A549 treated with RU486 at 1 μM for 4 hours (cell line): ENCODE measurements at places on chromosomes 5 and 9. TPM values are rescaled to one million over a fixed set of nuclear protein-coding genes. Genes with fewer than 3 reads are reported as not detected.

The PCDHB3 gene
- total RNA-seq: 0.03 to 0.06 TPM in 2 of 5 replicates, not detected in the others

The POLE3 gene
- 104 to 127 TPM (median 112 TPM) in 5 replicates for total RNA-seq

The OR13C8 gene
- not detected in 5 replicates for total RNA-seq

The PDE6A gene
- total RNA-seq: 0.07 to 0.18 TPM (median 0.12 TPM) in 5 replicates

The NTNG2 gene
- total RNA-seq: 2.2 to 3.5 TPM (median 2.8 TPM) in 5 replicates

The DNAJB5 gene
- total RNA-seq: 3.6 to 5.4 TPM (median 4.9 TPM) in 5 replicates

The PCDHB11 gene
- total RNA-seq: 0.06 to 0.14 TPM (median 0.07 TPM) in 4 of 5 replicates, not detected in the other

The ZNF883 gene
- total RNA-seq: 0.74 to 1.1 TPM (median 0.83 TPM) in 5 replicates

The TNC gene
- total RNA-seq: 0.87 to 1.4 TPM (median 0.99 TPM) in 5 replicates

The TRAPPC13 gene
- 8.5 to 15.3 TPM (median 14.4 TPM) in 5 replicates for total RNA-seq

The C9orf153 gene
- total RNA-seq: 0.23 to 0.43 TPM in 2 of 5 replicates, not detected in the others

The EFNA5 gene
- total RNA-seq: 16.7 to 23.3 TPM (median 19.8 TPM) in 5 replicates

The IFNK gene
- total RNA-seq: not detected in 5 replicates

The NR2F1 gene
- 3.6 to 6.0 TPM (median 4.9 TPM) in 5 replicates for total RNA-seq

The PAPPA gene
- total RNA-seq: 19.1 to 37.7 TPM (median 32.3 TPM) in 5 replicates

The CCDC69 gene
- 1.5 to 2.0 TPM (median 1.7 TPM) in 5 replicates for total RNA-seq

The BTNL8 gene
- total RNA-seq: not detected in 5 replicates

The DIPK1B gene
- total RNA-seq: 7.3 to 11.1 TPM (median 8.6 TPM) in 5 replicates

The TLX3 gene
- not detected in 5 replicates for total RNA-seq

The IFNA13 gene
- not detected in 5 replicates for total RNA-seq

The GABRA1 gene
- total RNA-seq: not detected in 5 replicates

The NIPBL gene
- 9.5 to 15.9 TPM (median 14.6 TPM) in 5 replicates for total RNA-seq

The OMD gene
- not detected in 5 replicates for total RNA-seq

The HTR4 gene
- total RNA-seq: not detected in 5 replicates

The GPR150 gene
- 0.07 to 0.26 TPM (median 0.19 TPM) in 4 of 5 replicates, not detected in the other for total RNA-seq

The SLC30A5 gene
- 33.5 to 40.3 TPM (median 39.2 TPM) in 5 replicates for total RNA-seq

The F2RL2 gene
- 3.3 to 6.3 TPM (median 5.3 TPM) in 5 replicates for total RNA-seq

The SPOCK1 gene
- total RNA-seq: 13.0 to 21.8 TPM (median 16.0 TPM) in 5 replicates

The PCDHA4 gene
- 1.3 to 1.7 TPM (median 1.5 TPM) in 5 replicates for total RNA-seq

The MTX3 gene
- total RNA-seq: 3.0 to 6.9 TPM (median 5.9 TPM) in 5 replicates

The DRD1 gene
- total RNA-seq: 0.37 to 1.0 TPM (median 0.64 TPM) in 5 replicates

The DAB2IP gene
- total RNA-seq: 9.0 to 13.4 TPM (median 12.4 TPM) in 5 replicates

The C5orf52 gene
- total RNA-seq: not detected in 5 replicates

The ACSL6 gene
- total RNA-seq: 0.16 to 0.24 TPM in 2 of 5 replicates, not detected in the others

The ZSWIM6 gene
- 4.2 to 5.8 TPM (median 5.6 TPM) in 5 replicates for total RNA-seq

The C6 gene
- not detected in 5 replicates for total RNA-seq

The SLC36A2 gene
- not detected in 5 replicates for total RNA-seq

The QRFP gene
- not detected in 5 replicates for total RNA-seq

The AP3B1 gene
- total RNA-seq: 18.9 to 35.1 TPM (median 34.4 TPM) in 5 replicates

The ADAM19 gene
- total RNA-seq: 13.9 to 19.9 TPM (median 17.9 TPM) in 5 replicates

The WDR38 gene
- total RNA-seq: 0.21 to 0.23 TPM in 2 of 5 replicates, not detected in the others
